CD4-positive, alpha-beta T cell treated with Interleukin-1 beta for 1 hour (primary cell): ENCODE measurements at places on chromosomes 4 and X.

- DNase-seq = no peak
These were observed 39.7 kb upstream of the PARM1 start for GRCh38 chr4:74893171-74893570.

DNA sequence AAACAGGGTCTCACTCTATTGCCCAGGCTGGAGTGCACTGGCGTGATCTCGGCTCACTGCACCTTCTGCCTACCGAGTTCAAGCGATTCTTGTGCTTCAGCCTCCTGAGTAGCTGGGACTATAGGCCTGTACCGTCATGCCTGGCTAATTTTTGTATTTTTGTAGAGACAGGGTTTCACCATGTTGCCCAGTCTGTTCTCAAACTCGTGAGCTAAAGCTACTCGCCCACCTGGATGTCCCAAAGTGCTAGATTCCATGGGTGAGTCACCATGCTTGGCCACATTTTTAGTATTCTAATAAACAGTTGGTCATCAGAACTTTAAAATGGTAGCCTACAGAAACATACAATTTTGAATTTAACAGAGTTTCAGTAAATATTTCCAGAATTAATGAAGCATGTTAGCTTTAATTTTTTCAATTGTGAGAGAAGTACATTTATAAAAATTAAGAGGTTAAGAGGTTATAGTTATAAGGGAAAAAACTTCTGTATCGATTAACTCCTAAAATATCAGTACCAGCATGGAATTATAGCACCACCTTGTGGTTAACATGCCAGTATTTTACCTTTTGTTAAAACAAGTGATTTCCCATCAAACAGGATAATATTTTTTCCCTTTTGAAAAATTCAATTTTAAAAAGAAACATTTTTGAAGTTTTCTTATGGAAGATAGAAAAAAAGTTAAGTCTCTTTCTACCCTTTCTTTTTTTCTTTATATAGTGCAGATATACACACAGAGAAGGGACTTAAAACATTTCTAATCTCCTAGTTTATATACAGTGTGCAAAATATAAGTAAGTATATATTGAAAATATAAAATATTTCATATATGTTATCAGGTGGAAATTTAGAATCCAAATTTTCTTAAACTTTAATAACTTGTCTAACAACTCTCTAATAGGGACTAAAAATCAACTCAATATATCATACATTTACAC lies 35.4 kb downstream of the CEP44 start:
- DNase-seq = peak; percentile 47

DNA sequence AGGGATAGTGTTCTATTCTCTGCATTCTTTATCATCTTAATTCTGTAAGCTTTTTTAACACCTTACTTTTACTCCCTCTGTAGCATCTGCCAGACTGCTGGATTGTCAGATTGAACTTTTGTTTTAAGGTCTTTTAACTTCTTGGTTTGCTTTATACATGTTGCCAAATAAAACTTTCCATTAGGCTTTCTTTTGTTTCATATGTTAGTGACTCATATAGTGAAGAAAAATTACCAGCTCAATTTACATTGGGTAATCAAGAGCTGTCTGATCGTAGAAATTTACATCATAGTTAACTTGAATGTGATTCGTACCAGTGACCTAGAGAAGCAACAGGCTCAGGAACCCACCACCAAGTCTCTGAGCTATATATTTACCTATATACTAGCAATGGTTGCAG lies 28.5 kb upstream of the KLHL4 start:
- no peak for DNase-seq

GRCh38 chr4:135281230-135281629 lies 1079.6 kb upstream of the PABPC4L start:
- no peak for DNase-seq

GRCh38 chr4:38857354-38858096 lies 908 bp upstream of the TLR6 start:
- DNase-seq = peak; percentile 64

- DNase-seq = no peak
These were observed 247.9 kb upstream of the PCDH10 start for GRCh38 chr4:132901224-132901623.
